ENCODE measurements at places on chromosomes 16 and 17. TPM values are rescaled to one million over a fixed set of nuclear protein-coding genes. Genes with fewer than 3 reads are reported as not detected.

- DNase-seq: no peak
Observed at GRCh38 chr16:30115238-30115637, 1.9 kb upstream of the GDPD3 start.

DNA sequence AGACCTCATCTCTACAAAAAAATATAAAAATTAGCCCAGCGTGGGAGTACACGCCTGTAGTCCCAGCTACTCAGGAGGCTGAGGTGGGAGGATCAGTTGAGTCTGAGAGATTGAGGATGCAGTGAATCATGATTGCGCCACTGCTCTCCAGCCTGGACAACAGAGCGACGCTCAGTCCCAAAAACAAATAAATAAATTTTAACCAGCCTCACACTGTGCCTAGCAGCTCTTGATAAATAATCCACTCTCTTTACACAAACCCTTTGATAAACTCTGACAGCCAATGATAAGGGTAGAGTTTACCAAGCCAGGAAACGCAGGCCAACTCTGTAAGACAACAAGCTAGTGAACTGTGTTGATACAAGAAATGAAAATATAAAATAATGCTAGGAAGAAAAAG lies 32.7 kb downstream of the LITAF start:
- DNase-seq: no peak

DNA sequence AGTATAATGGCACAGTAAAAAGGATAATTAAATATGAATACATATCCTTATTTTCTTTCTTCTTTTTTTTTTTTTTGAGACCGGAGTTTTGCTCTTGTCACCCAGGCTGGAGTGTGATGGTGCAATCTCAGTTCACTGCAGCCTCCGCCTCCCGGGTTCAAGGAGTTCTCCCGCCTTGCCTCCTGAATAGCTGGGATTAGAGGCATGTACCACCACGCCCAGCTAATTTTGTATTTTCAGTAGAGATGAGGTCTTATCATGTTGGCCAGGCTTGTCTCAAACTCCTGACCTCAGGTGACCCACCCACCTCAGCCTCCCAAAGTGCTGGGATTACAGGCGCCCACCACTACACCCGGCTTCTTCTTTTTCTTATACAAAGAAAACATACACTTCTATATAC lies 12.0 kb downstream of the GABARAPL2 start:
- no peak for DNase-seq

GRCh38 chr16:19213885-19214284 lies 45.8 kb downstream of the SYT17 start:
- DNase-seq: no peak

DNA sequence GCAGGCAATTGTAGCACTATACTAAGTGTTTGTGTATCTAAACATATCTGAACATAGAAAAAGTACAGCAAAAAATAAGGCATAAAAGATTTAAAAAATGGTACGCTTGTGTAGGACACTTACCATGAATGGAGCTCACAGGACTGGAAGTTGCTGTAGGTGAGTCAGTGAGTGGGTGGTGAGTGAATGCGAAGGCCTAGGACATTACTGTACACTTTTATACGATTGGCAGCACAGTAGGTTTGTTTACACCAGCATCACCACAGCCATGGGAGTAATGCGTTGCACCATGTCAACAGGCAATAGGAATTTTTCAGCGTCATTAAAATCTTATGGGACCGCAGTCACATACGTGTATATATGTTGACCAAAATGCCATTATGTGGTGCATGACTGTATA lies 45.6 kb downstream of the DNAH9 start:
- no peak for DNase-seq

GRCh38 chr16:1689853-1690252 lies 11.8 kb downstream of the JPT2 start:
- DNase-seq: no peak

DNA sequence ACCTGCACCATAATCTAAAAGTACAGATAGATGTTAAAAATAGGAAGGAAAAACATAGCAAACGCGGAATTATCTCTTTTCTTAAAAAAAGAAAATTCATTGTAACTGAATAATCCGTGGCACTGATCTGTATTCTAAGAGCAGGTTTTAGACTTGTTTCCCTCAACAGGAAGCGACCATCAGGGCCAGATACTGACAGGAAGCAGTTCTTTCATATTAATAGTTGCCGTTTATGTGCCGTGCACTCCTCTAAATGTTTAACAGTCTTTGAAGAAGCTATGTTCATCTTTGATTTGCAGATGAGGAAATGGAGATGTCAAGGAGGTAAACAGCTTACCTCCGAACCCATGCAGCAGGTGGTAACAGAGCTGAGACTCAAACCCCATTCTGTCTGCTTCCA lies 23.6 kb downstream of the DYNLRB2 start:
- no peak for DNase-seq

DNA sequence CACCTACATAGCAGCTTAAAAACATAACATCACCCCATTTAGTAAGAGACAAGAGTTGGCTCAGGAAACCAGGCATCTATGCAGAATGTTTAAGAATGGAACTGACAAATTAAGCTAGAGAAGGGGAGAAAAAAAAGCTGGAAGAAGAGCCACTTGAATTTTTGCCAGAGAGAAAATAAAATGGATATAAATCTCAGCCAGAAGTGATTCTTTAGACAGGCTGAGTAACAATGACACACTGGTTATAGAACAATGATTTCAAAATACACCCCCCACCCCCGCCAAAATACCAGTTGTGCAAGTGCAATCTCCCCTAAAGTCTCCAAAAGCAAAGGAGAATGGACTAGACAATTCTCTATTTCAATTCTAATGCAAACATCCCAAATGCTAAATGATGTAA lies 22.4 kb downstream of the LSM12 start:
- DNase-seq: no peak

- no peak for DNase-seq
Observed at GRCh38 chr16:88195911-88196465, 186.8 kb upstream of the ZNF469 start.

- DNase-seq: no peak
Observed at GRCh38 chr16:68385371-68385770, 62.9 kb downstream of the SMPD3 start.

DNA sequence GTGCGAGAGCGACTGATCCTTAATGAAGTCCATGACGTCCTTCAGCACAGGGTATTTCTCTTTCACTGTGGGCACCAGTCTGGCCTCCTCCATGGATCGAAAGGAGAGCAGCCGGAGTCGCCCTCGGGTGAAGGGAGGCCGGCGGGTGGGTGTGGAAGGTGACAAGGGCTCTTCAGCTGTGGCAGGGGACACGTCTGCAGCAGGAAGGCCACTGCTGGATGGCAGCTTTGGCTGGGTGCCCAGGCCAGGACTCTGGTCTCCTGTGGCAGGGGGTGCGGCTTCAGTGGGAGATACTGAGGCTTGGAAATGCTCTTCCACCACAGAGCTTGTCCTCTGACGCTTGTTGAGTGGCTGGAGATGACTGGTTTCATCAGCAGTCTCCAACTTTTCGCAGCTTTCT lies 78.5 kb downstream of the ZZEF1 start:
- no peak for DNase-seq

DNA sequence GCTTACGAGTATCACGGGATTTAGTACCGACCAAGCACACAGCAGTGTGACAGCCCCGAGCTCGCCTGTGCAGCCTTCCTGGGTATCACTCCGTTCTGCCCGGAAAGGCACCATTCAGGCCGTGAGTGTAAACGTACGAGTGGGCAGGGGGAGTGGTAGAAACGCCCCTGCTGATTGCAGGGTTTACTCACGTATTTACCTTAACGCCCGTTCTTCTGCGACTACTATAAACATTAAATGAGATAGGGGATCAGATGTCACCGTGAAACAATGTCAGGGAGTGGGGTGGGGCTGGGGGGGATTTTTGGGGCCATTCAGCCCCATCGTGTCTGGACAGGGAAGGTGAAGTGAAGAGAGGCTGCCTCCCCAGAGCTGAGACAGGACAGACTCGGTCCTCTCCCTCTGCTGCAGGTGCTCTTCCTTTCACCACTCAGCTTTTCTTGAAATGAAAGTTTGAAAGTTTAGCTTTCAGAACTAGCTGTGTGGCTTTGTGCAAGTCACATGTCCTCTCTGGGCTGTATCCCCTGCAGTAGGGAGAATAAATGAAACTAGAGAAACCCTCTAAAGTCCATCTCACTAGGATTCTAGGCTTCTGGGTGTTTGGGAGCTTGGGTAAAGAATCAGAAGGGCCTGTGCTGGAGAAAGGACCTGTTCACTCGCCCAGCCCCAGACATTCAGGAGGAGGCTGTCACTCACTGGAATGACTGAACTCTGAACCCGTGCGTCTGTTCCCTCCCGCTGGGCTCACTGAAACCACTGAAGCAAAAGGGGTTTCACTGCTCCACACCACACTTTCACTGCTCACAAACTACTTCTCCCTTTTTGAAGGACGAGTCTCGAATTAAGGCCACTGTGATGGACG lies 66.7 kb downstream of the RPA1 start:
- DNase-seq: no peak

DNA sequence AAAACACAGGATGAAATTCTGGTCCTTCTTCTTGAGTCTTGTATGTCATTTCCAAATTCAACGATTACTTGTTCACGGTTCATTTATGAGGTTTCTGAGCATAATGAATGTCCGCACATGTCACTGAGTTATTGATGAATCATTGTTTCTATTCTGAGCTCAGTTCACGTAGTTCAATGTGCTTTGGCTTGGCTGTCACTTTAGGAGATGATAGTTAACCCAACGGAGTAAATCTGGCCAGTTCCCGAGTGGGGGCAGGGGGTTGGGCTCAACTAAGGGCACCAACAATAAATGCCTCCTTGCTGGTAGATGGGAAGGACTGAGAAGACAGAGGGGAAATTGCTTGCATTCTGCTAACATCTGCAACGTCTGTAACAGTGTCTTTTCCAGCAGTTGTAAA lies 239.4 kb upstream of the HSBP1 start:
- DNase-seq: no peak

DNA sequence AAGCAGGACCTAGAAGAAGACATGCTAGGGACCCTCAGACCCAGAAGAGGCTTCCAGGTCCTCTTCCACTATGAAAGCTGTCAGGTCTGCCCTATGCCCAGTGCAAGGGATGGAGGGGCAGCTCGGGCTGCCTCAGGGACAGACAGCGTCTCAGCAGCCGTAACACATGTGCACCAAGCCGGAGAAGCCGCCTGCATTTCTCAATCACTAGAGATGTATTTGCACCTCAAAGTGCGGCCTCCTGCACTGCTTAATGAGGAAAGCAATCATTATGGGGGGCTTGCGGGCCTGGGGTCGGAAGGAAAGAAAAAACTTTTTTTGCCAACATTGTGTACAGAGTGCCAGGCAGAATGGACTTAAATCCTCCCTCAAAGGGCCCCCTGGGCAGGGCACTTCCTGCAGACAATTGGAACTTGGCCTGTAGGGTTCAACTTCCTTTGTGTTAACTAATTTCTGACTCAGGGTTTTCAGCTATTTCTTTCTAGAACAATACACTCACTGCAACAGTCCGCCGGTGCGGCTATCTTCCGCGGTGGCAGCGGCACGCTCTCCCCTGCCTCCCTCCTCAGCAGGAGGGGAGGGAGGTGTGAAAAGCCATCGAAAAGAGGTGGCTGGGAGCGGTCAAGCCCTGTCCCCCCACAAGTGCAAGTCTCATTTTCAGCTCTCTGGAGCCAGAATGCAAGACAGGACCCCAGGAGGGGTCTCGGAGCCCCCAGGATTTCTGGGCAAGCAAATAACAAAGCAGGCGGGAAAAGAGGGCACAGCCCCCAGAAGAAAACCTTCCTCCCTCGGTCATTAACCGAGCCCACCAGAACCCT lies 101.2 kb downstream of the ZNF423 start:
- no peak for DNase-seq

GRCh38 chr16:29738514-29738913 lies 7.3 kb downstream of the C16orf54 start:
- no peak for DNase-seq

DNA sequence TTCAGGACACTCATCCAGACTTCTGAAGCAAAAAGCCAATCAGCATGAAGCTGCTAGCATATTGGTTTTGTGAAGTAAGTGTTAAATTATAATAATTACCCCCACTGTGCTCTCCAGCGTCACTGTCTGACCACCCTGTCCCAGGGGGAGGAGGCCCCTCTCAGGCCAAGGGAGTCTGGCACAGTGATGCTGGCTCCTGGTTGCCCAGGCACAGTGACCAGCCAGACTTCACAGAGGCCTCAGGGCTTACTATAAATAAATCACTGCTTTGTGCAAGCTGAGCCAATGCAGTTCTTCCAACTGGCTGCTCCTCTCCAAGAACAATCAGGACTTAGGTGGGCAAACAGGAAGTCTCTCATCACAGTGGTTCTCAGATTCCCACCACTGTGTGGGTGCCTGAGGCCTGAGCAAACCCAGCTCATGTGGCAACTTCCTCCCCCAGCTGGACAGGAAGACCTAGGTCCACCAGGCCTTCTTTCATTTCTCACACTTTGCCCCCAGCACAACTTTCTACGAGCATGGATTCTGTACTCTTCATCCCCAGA lies 1.7 kb upstream of the DBNDD1 start:
- DNase-seq: no peak

DNA sequence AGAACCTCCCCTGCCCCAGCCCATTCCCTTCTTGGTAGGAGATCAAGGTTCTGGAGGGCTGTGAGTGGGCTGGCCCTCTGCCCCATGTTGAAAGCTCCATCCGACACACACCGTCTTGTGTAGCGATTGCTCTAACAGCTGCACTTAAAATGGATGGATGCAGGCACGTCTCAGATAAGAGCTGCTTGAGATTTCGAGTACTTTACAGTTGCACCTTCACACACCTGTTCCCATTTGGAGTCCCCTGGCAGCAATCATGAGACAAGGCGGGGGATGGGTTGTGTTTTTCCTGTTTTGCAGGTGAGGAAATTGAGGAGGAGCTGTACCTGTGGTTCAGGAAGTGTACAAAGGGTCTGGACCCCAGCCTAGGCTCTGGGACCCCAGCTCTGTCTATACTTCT lies 25.6 kb upstream of the TAC4 start:
- DNase-seq: no peak

- DNase-seq: no peak
Observed at GRCh38 chr17:56600256-56600655, 6.8 kb downstream of the NOG start.

Gene SLC16A13
- 3.3 TPM for polyA plus RNA-seq

Gene FNDC8
- polyA plus RNA-seq: not detected

Gene NFE2L1
- polyA plus RNA-seq: 232 TPM

Gene MYL4
- polyA plus RNA-seq: 4.4 TPM

Gene EFCAB13
- 7.8 TPM for polyA plus RNA-seq

Gene C1QL1
- 3.2 TPM for polyA plus RNA-seq

Gene ODAD4
- 9.1 TPM for polyA plus RNA-seq
